ENCODE measurements at places on chromosomes 13 and 19. TPM values are rescaled to one million over a fixed set of nuclear protein-coding genes. Genes with fewer than 3 reads are reported as not detected.

The GNA15 gene
- 2.0 TPM for total RNA-seq

The IRGC gene
- not detected for total RNA-seq

The CGB1 gene
- not detected for total RNA-seq

The GIPR gene
- total RNA-seq = 0.09 TPM

The TMIGD2 gene
- 0.71 TPM for total RNA-seq

The SRRM5 gene
- total RNA-seq = 0.18 TPM

The LHFPL6 gene
- total RNA-seq = 72.6 TPM

The CAPS gene
- 5.1 TPM for total RNA-seq

The TLE6 gene
- total RNA-seq = 0.53 TPM

The NMRK2 gene
- 168 TPM for total RNA-seq

The GSX1 gene
- not detected for total RNA-seq

DNA sequence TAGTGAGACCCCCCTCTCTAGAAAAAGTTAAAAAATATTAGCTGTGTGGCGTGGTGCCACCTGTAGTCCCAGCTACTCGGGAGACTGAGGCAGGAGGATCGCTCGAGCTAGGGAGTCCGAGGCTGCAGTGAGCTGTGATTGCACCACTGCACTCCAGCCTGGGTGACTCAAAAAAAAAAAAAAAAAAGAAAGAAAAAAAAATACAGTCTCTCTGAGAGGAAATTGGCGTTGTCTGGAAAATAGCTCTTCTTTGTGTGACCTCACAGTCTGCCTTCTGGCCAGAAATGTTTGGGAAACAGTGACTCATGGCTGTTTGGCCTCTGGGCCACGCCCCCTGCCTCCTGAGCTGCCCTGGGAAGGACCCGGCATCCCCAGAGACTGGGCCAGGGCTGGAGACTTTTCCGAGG, 10.7 kb downstream of the MARCHF2 start:
- H3K36me3 ChIP-seq = peaks cover 6% of the 10 kb centered on the region

- no peaks in the 10 kb centered on the region for H3K36me3 ChIP-seq
- DNase-seq = no peak
Measured at GRCh38 chr13:56988543-56988942, 152.2 kb upstream of the PRR20A start.

- H3K4me1 ChIP-seq = peaks cover 2% of the 10 kb centered on the region
- H3K4me3 ChIP-seq = no peak overlapping the region
- no peak overlapping the region for H3K27ac ChIP-seq
- no peak for DNase-seq
Measured at GRCh38 chr13:80924596-80924995, 583.7 kb upstream of the SPRY2 start.

DNA sequence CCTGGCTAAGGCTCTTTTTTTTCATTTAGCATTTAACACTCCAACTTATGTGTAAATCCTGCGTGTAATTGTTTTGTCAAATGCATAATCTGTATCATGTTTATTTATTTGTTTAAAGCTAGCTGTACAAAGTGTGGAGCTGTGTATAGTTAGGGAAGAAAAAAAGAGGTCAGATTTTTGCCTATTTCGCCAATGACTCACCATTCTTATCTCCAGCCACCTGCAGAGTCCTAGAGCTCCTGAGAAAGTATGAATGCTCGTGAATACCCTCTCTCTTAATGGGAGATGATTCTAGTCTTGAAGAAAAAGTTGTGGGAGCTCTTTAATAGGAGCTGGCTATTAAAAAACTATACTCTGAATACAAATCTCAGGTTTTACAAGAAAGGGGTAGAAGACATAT, 778.8 kb upstream of the SLITRK5 start:
- H3K4me1 ChIP-seq = no peaks in the 10 kb centered on the region
- H3K4me3 ChIP-seq = no peak overlapping the region
- H3K27ac ChIP-seq = no peak overlapping the region
- DNase-seq = no peak
- H3K27me3 ChIP-seq = no peaks in the 10 kb centered on the region

GRCh38 chr13:36839281-36839680, 20.3 kb downstream of the RFXAP start:
- no peak overlapping the region for H3K4me3 ChIP-seq
- H3K27ac ChIP-seq = no peak overlapping the region
- no peaks in the 10 kb centered on the region for H3K4me1 ChIP-seq
- no peaks in the 10 kb centered on the region for H3K27me3 ChIP-seq
- H3K36me3 ChIP-seq = no peaks in the 10 kb centered on the region

DNA sequence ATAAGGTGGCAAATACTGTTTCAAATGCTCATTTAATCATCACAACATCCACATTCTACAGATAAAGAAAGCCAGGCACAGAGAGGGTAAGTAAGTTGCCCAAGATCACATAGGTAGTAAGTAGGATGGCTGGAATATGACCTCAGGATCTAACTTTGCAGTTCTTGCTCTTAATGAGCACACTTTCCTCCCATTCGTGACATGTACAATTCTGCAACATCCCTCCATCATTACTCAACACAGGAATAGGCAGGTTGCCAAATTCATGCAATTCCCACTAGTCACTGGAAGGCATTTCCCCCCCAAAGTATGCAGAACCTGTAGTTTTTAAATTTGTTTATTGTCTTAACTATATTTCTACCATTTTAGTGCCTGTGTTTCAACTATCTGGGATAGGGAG, 109.2 kb downstream of the OLFM4 start:
- peak; percentile 57 for DNase-seq
- H3K27ac ChIP-seq = no peak overlapping the region
- H3K4me1 ChIP-seq = peaks cover 9% of the 10 kb centered on the region
- peaks cover 2% of the 10 kb centered on the region for H3K27me3 ChIP-seq

DNA sequence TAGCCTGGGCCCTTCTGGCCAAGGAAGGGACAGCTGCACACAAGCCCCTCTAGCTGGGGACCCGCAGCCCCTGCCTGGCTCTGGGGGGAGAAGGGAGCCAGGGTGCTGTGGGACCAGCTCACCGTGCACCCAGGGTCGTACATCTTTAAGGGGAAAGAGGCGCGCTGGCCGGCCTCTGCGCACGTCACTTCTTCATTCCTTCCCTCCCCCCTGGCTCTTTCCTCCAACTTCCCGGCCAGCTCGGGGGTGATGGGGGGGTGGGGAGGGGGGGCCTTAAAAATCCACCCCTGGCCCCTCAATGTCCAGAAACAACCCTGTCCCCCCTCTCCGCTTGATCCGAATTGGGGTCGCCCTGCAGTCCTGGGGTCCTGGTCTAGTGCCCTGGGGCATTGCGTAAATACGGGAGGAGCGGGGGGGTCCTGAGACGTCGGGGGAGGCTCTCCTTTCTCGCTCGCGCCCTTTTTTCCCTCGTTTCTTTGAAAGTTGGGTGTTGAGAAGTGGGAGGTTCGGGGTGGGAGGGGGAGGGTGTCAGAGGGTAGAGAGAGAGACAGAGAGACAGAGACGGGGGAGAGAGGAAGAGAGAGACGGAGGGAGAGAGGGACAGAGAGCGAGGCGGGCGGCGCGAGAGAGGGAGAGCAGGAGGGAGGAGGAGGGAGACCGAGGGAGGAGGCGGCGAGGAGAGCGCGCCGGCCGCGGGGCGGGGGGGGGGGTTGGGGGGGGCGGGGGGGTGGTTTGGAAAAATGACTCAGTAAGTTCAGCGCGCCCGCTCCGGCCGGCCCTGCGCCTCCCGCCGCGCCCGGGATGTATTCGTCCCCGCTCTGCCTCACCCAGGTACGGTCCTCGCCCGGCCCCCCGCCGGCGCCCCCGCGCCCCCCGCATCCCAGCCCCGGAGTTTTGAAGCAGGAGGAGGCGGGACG, at the start of gene NFIC:
Gene NFIC, plus strand, starts transcription at position 748 of the 917 bp plus-strand sequence. Its CDS starts 54 bp downstream, at position 802.
- H3K4me1 ChIP-seq = peaks cover 58% of the 10 kb centered on the region
- DNase-seq = peak; percentile 93
- H3K36me3 ChIP-seq = peaks cover 6% of the 10 kb centered on the region
- H3K27me3 ChIP-seq = no peaks in the 10 kb centered on the region
- peak within 1 kb of the TSS; percentile 87 for H3K4me3 ChIP-seq
- peak within 1 kb of the TSS; percentile 91 for H3K27ac ChIP-seq

DNA sequence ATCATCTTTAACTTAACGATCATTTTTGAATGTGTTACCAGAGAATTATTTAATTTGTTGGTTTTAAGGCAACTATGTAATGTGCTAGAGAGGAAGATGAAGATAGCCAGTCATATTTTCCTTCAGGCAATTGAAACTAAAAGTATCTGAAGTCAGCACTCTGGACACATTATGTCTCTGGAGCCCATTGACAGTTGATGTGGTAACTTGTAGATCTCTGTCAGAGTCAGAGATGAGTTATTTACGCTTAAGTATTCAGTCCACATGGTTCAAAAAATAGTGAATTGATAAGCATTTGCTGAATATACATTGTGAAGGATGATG, 2.1 kb downstream of the ZMYM2 start:
- H3K4me3 ChIP-seq = no peak overlapping the region
- peak; percentile 29 for DNase-seq
- no peaks in the 10 kb centered on the region for H3K27me3 ChIP-seq
- H3K36me3 ChIP-seq = peaks cover 6% of the 10 kb centered on the region

DNA sequence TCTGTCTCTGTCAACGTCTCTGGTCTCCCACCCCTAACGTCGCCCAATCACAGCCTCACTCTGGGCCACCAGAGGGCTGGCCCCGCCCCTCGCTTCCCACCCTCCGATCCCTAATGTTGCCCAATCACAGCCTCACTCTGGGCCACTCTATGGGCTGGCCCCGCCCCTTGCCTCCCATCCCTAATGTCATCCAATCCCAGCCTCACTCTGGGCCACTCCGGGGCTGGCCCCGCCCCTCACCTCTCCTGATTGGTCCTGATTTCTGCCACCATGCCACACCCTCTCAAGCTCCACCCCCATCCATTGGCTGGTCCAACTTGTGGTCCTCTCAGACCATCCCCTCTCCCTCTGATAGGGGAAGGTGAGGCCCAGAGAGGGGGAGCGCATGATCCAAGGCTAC, 24.9 kb downstream of the CELF5 start:
- H3K4me3 ChIP-seq = no peak overlapping the region
- no peak for DNase-seq
- H3K27ac ChIP-seq = no peak overlapping the region
- H3K36me3 ChIP-seq = no peaks in the 10 kb centered on the region
- no peaks in the 10 kb centered on the region for H3K4me1 ChIP-seq

- no peak overlapping the region for H3K27ac ChIP-seq
- H3K4me1 ChIP-seq = no peaks in the 10 kb centered on the region
- H3K36me3 ChIP-seq = no peaks in the 10 kb centered on the region
- no peaks in the 10 kb centered on the region for H3K27me3 ChIP-seq
- DNase-seq = no peak
Measured at GRCh38 chr13:59963383-59963782, 200.3 kb downstream of the DIAPH3 start.

DNA sequence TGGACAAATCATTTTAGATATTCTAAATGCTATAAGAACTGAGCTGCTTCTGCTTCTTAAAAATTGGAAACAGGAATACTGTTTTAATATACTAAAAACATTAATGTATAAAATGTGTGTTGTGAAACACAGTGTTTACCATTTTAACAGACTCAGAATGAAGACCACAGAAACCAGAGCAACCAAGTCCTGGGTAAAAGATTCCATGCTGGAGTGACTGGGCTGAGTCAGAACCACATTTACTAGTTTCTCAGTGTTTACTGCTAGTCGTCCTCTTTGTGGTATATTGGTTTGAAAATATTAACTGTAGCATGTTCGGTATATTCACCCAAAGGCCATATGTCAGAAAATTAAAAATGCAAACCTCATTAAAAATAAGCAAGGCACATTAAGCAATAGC, 31.9 kb downstream of the ANKRD10 start:
- DNase-seq = no peak
- no peaks in the 10 kb centered on the region for H3K36me3 ChIP-seq
- no peaks in the 10 kb centered on the region for H3K27me3 ChIP-seq
- no peak overlapping the region for H3K4me3 ChIP-seq

GRCh38 chr19:8161135-8161646, 11.8 kb upstream of the FBN3 start:
- H3K4me3 ChIP-seq = no peak overlapping the region
- no peaks in the 10 kb centered on the region for H3K36me3 ChIP-seq
- no peak for DNase-seq
- H3K4me1 ChIP-seq = no peaks in the 10 kb centered on the region
- no peak overlapping the region for H3K27ac ChIP-seq
- no peaks in the 10 kb centered on the region for H3K27me3 ChIP-seq

DNA sequence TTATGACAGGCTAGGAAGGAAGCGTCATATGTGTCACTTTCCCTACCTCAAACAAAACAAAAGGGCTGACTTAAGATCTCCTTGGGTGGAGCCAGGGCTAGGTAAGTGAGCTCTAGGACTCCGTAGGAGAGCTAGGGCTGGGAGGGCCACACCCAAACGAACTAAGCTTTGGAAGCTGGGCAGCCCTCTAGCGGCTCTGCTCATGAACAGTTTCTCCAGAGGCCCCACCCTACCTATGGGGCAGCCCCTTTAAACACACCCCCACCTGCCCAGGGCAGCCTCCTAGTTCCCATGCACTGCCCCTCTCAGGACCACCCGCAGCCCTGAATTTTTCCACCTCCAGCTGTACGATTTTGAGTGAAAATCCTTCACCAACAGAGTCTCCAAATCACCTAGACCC, 3.5 kb downstream of the PEG3 start:
- H3K27me3 ChIP-seq = no peaks in the 10 kb centered on the region
- peak overlapping the region; percentile 97 for H3K27ac ChIP-seq
- DNase-seq = peak; percentile 40

GRCh38 chr13:38042771-38043170, 173.2 kb upstream of the TRPC4 start:
- peak; percentile 32 for DNase-seq
- no peaks in the 10 kb centered on the region for H3K27me3 ChIP-seq
- H3K36me3 ChIP-seq = no peaks in the 10 kb centered on the region
- no peak overlapping the region for H3K27ac ChIP-seq

DNA sequence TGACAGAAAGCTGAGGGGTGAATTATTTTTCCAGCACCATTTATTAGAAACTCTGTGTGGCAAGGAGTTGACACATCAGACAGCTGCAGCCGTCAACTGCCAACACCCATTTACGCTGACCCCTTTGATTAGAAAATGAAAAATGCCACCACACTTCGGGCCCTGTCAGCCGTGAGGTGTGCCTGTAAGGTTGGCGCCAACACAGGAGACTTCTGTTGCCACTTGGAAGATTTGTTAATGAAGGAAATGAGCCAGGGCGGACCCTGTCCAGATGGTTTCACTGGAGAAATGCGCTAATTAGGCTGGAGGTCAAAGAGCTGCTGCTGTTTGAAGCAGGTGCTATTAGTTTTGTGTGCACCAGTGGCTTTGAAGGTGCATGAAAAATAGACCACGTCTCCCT, 297.5 kb downstream of the MTUS2 start:
- no peak for DNase-seq
- H3K36me3 ChIP-seq = no peaks in the 10 kb centered on the region
- H3K27ac ChIP-seq = no peak overlapping the region
- no peaks in the 10 kb centered on the region for H3K4me1 ChIP-seq

DNA sequence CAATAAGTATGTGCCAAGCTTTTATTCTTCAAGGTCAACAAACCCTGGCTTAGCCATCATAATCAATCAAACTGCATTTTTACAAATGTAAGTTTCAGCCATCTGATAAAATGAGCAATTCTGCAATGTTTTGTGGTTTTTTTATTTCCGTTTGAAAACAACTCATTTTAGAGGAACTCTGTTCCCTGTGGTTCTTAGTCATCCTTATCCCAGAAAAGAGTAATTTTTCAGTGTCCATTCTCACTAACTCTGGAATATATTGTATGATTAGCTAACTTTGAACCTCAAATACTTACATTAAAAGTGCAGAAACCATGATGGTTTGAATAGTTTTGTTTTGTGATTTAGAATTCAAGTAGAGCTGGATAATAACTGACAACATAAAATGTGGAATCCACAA, 87.6 kb downstream of the IRS2 start:
- no peaks in the 10 kb centered on the region for H3K36me3 ChIP-seq
- H3K4me1 ChIP-seq = no peaks in the 10 kb centered on the region
- H3K4me3 ChIP-seq = no peak overlapping the region
- H3K27me3 ChIP-seq = no peaks in the 10 kb centered on the region
- no peak overlapping the region for H3K27ac ChIP-seq
- no peak for DNase-seq

- no peak overlapping the region for H3K4me3 ChIP-seq
- no peaks in the 10 kb centered on the region for H3K4me1 ChIP-seq
- no peaks in the 10 kb centered on the region for H3K27me3 ChIP-seq
- DNase-seq = no peak
- H3K27ac ChIP-seq = no peak overlapping the region
Measured at GRCh38 chr13:111322916-111323331, 2.5 kb downstream of the TEX29 start.
